ENCODE measurements at places on chromosomes 1 and 21.
A peak's percentile ranks its signal among the peaks of the same experiment; 100 is the strongest.

GRCh38 chr1:41371630-41372599 is 10.7 kb downstream of the FOXO6 start:
- DNase-seq, result no peak
- H3K4me3 ChIP-seq, result no peak overlapping the region
- H3K4me1 ChIP-seq, result no peaks in the 10 kb centered on the region
- peaks cover 64% of the 10 kb centered on the region for H3K27me3 ChIP-seq
- H3K27ac ChIP-seq, result no peak overlapping the region

GRCh38 chr21:39136711-39137110 is 46.5 kb downstream of the PSMG1 start:
- no peak overlapping the region for H3K4me3 ChIP-seq
- H3K36me3 ChIP-seq, result no peaks in the 10 kb centered on the region
- peaks cover 6% of the 10 kb centered on the region for H3K27me3 ChIP-seq
- H3K27ac ChIP-seq, result peak overlapping the region; percentile 67
- peaks cover 25% of the 10 kb centered on the region for H3K4me1 ChIP-seq

DNA sequence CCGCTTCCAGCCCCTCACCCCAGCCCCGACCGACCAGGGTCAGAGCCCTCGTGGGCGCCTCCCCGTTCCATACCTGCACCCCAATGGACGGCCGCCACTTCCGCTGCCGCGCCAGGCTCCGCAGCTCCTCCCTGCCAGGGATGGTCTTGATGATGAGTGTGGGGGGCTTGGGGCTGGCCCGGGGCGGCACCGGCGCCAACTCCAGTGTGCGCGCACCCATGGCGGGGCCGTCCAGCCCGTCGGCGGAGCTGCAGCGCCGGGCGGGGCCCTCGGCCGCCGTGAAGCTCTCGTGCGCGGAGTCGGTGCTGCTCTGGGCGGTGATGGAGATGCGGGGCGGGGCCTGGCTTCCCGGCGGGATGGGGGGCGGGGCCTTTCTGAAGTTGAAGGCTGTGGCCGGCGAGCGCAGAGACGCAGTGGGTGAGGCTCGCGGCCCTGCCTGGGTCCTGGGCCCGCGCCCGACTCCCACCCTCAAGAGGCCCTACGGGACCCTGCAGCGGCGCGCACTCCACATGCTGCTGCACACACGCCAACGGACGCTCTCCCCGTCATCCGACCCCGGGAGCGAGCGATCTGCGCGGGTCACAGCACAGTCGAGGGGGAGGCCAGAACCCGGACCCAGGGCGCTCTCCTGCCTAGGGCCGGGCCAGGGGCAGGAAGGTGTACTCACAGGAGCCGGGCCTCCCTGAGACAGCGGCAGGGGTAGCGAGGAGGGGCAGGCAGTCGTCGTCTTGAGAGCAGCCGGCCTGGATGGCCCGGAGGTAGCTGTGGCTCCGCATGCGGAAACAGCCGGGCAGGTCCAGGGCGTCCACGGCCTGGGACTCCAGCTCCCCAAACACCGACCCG is 26.1 kb upstream of the SMIM12 start:
- no peak overlapping the region for H3K4me3 ChIP-seq
- no peak overlapping the region for H3K27ac ChIP-seq
- H3K27me3 ChIP-seq, result peaks cover 24% of the 10 kb centered on the region
- no peaks in the 10 kb centered on the region for H3K4me1 ChIP-seq
- no peaks in the 10 kb centered on the region for H3K36me3 ChIP-seq

DNA sequence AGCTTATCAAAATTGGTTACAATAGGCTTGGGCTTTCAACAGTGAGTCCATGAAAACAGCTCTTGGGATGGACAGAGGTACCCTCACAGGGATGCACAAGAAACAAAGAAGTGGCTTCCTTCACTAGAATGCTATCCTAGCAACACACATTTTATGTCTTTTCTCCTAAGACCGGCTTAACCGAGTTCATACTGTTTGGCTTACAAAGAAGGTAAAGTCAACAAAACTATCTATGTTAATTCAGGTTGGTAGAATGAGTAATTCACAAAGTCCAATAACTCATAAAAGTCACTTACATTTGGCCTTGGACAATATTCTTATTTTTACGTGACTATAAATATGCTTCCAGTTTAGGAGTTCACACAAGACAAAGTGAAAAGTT is 9.0 kb downstream of the ERG start:
- peaks cover 4% of the 10 kb centered on the region for H3K27me3 ChIP-seq
- peaks cover 17% of the 10 kb centered on the region for H3K4me1 ChIP-seq
- no peak for DNase-seq
- no peaks in the 10 kb centered on the region for H3K36me3 ChIP-seq

DNA sequence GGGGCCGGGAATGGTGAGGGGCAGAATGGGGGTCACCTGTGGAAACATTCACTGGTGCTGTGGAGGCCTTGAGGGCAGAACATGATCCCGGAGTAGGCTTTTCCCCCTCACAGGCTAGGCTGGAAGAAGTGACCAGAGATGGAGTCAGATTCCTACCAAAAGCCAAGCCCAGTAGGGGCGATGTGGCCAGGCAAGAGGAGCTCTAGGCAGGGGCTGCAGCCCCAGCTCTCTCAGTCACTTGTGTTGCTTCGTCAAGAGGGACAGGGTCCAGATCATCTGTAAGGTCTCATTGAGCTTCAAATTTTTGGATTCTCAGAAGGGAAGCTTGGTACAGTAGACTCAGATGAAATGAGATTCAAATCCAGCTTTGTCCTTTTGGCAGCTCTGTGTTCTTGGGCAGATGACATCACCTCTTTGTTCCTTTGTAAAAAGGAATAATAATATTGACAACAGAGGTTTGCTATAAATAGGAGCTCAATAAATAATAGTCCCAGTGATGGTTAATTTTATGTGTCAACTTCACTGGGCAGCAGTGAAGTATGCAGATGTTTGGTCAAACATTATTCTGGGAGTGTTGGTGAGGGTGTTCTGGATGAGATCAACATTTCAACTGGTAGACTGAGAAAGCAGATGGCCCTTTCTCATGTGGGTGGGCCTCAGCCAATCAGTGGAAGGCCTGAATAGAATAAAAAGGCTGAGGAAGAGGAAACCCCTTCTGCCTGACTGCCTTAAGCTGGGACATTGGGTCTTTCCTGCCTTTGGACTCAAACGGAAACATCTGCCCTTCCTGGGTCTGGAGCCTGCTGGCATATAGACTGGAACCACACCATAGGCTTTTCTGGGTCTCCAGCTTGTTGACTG is 324.7 kb upstream of the USP24 start:
- no peaks in the 10 kb centered on the region for H3K27me3 ChIP-seq
- DNase-seq, result no peak
- H3K4me1 ChIP-seq, result 0 out of 2 replicates have a peak, but pooled peaks cover 10% of the 10 kb centered on the region
- H3K27ac ChIP-seq, result no peak overlapping the region
- no peak overlapping the region for H3K4me3 ChIP-seq
- H3K36me3 ChIP-seq, result no peaks in the 10 kb centered on the region

DNA sequence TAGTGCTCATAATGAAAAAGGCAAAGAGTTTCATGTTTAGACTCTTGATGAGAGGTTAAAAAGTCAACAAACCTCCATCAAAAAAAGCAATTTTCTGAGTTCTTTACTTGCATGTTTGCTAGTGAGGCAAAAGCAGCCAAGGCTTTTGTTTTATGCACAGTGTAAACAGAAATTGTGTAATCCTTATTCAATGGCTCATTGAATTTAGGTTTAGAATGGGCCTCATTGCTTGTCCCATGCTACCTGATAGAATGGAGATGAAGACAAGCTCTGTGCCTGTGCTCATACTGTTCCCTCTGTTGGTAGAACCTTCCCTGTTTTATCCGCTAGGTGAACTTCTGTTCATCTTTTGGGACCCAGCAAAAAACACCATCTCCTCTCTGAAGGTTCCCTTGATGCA is 10.0 kb upstream of the LRRC8D start:
- peaks cover 6% of the 10 kb centered on the region for H3K27me3 ChIP-seq
- no peaks in the 10 kb centered on the region for H3K36me3 ChIP-seq
- DNase-seq, result no peak
- peaks cover 55% of the 10 kb centered on the region for H3K4me1 ChIP-seq

GRCh38 chr1:41842993-41843755 is 75.5 kb downstream of the HIVEP3 start:
- H3K36me3 ChIP-seq, result no peaks in the 10 kb centered on the region
- peaks cover 67% of the 10 kb centered on the region for H3K4me1 ChIP-seq
- no peaks in the 10 kb centered on the region for H3K27me3 ChIP-seq

GRCh38 chr21:39647476-39647875 is 34.7 kb downstream of the B3GALT5 start:
- peak overlapping the region; percentile 57 for H3K27ac ChIP-seq
- H3K4me1 ChIP-seq, result peaks cover 46% of the 10 kb centered on the region
- peaks cover 13% of the 10 kb centered on the region for H3K36me3 ChIP-seq
- peaks cover 23% of the 10 kb centered on the region for H3K27me3 ChIP-seq
- H3K4me3 ChIP-seq, result peak overlapping the region; percentile 38
- peak; percentile 60 for DNase-seq

GRCh38 chr1:53328541-53329499 is 950 bp upstream of the LRP8 start:
- peak overlapping the region; percentile 86 for H3K27ac ChIP-seq
- H3K4me1 ChIP-seq, result peaks cover 21% of the 10 kb centered on the region
- H3K36me3 ChIP-seq, result peaks cover 6% of the 10 kb centered on the region
- DNase-seq, result no peak
- H3K4me3 ChIP-seq, result peak overlapping the region; percentile 92

- H3K36me3 ChIP-seq, result no peaks in the 10 kb centered on the region
- H3K4me1 ChIP-seq, result peaks cover 4% of the 10 kb centered on the region
- H3K4me3 ChIP-seq, result no peak overlapping the region
- peaks cover 2% of the 10 kb centered on the region for H3K27me3 ChIP-seq
- no peak overlapping the region for H3K27ac ChIP-seq
These were observed 16.9 kb upstream of the PADI2 start for GRCh38 chr1:17136145-17136544.

- H3K4me1 ChIP-seq, result peaks cover 28% of the 10 kb centered on the region
- no peaks in the 10 kb centered on the region for H3K27me3 ChIP-seq
- peak; percentile 89 for DNase-seq
- H3K4me3 ChIP-seq, result no peak overlapping the region
- H3K27ac ChIP-seq, result no peak overlapping the region
- peaks cover 12% of the 10 kb centered on the region for H3K36me3 ChIP-seq
These were observed 167.3 kb downstream of the FASLG start for GRCh38 chr1:172826096-172826741.

GRCh38 chr21:31559368-31560119 is 99.9 kb upstream of the SOD1 start:
- H3K36me3 ChIP-seq, result no peaks in the 10 kb centered on the region
- H3K27ac ChIP-seq, result no peak overlapping the region
- no peak overlapping the region for H3K4me3 ChIP-seq
- peaks cover 7% of the 10 kb centered on the region for H3K4me1 ChIP-seq

- peak; percentile 43 for DNase-seq
- peaks cover 10% of the 10 kb centered on the region for H3K27me3 ChIP-seq
- H3K4me1 ChIP-seq, result peaks cover 41% of the 10 kb centered on the region
- H3K4me3 ChIP-seq, result no peak overlapping the region
- H3K36me3 ChIP-seq, result no peaks in the 10 kb centered on the region
These were observed 26.2 kb upstream of the TADA1 start for GRCh38 chr1:166902279-166902678.

DNA sequence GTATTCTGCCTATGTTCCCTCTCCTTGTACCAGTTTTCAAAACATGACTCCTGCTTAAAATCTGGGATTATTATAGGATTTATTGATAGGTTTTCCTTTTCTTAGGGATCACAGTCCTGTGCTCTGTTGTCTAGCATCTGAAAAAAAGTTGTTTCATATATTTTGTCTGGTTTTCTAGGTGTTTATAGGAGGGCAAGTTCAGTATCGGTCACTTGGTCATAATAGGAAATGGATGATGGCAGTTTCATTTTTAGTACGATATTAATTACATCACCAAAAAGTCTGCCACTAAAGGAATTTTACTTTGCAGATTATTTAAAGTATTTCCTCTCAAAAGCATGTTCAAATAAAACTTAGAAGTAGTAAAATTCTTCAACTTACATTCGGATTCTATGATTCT is 94.4 kb downstream of the RASAL2 start:
- H3K4me1 ChIP-seq, result peaks cover 71% of the 10 kb centered on the region
- H3K36me3 ChIP-seq, result peaks cover 28% of the 10 kb centered on the region
- no peak overlapping the region for H3K4me3 ChIP-seq
- H3K27ac ChIP-seq, result no peak overlapping the region

GRCh38 chr1:205147191-205147835 is 25.5 kb upstream of the RBBP5 start:
- peak overlapping the region; percentile 43 for H3K4me3 ChIP-seq
- DNase-seq, result peak; percentile 86
- peaks cover 50% of the 10 kb centered on the region for H3K4me1 ChIP-seq
- H3K36me3 ChIP-seq, result peaks cover 30% of the 10 kb centered on the region
- H3K27ac ChIP-seq, result peak overlapping the region; percentile 95
- H3K27me3 ChIP-seq, result peaks cover 3% of the 10 kb centered on the region

GRCh38 chr1:205794011-205794730 is 18.8 kb downstream of the SLC41A1 start:
- no peak overlapping the region for H3K27ac ChIP-seq
- peaks cover 13% of the 10 kb centered on the region for H3K4me1 ChIP-seq
- peaks cover 6% of the 10 kb centered on the region for H3K27me3 ChIP-seq
- H3K36me3 ChIP-seq, result peaks cover 27% of the 10 kb centered on the region

- H3K4me1 ChIP-seq, result peaks cover 42% of the 10 kb centered on the region
- H3K27ac ChIP-seq, result peak overlapping the region; percentile 98
- peak; percentile 62 for DNase-seq
- H3K27me3 ChIP-seq, result no peaks in the 10 kb centered on the region
- peak overlapping the region; percentile 94 for H3K4me3 ChIP-seq
- H3K36me3 ChIP-seq, result peaks cover 5% of the 10 kb centered on the region
These were observed 1.1 kb upstream of the CIART start for GRCh38 chr1:150281221-150281757.

- H3K27ac ChIP-seq, result no peak overlapping the region
- no peak overlapping the region for H3K4me3 ChIP-seq
- H3K27me3 ChIP-seq, result peaks cover 4% of the 10 kb centered on the region
- H3K4me1 ChIP-seq, result no peaks in the 10 kb centered on the region
These were observed 319.8 kb upstream of the C1orf174 start for GRCh38 chr1:4219826-4220225.

DNA sequence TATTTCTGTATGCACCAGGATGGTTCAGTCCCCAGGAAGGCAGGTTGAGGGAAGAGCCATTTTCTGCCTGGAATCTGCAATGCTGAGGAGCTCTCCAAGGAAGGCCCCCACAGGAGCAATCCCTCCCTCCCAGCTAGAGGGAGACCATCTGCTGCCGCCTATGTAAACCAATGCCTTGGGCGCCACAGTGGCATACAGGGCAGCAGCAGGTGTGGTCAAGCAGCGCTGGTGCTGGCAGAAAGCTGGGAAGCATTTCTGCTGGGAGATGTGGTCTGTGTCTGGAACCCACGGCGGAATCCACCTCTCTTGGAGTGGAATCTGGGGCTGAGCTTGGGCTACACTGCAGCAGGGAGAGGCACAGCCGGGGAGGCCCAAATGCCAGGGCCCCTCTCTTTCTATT is 283.3 kb downstream of the RRAGC start:
- no peaks in the 10 kb centered on the region for H3K36me3 ChIP-seq
- H3K27me3 ChIP-seq, result peaks cover 17% of the 10 kb centered on the region
- H3K4me1 ChIP-seq, result no peaks in the 10 kb centered on the region
- DNase-seq, result no peak
- no peak overlapping the region for H3K4me3 ChIP-seq
- H3K27ac ChIP-seq, result no peak overlapping the region

DNA sequence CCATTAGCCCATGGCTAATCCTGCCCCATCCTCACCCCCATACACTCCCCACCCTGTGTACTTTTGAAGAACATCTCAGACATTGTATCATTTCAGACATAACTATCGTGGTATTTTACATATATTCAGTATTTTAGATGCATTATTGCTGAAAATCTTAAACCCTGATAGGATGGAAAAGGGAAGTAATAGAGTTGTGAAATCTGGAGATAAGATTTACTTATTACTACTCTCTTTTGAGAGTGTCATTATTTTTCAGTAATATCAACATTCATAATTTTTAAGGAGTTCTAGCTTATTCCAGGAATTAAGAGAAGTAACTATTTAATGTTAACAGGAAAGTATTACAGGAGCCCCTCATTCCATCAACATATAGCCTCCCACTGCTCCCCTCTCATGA is 34.4 kb downstream of the ADCY10 start:
- peaks cover 4% of the 10 kb centered on the region for H3K36me3 ChIP-seq
- no peak for DNase-seq
- H3K27ac ChIP-seq, result no peak overlapping the region
- H3K4me3 ChIP-seq, result no peak overlapping the region
- H3K4me1 ChIP-seq, result peaks cover 35% of the 10 kb centered on the region
- H3K27me3 ChIP-seq, result no peaks in the 10 kb centered on the region
